ENCODE measurements at places on chromosomes 4 and X.
A peak's percentile ranks its signal among the peaks of the same experiment; 100 is the strongest.

DNA sequence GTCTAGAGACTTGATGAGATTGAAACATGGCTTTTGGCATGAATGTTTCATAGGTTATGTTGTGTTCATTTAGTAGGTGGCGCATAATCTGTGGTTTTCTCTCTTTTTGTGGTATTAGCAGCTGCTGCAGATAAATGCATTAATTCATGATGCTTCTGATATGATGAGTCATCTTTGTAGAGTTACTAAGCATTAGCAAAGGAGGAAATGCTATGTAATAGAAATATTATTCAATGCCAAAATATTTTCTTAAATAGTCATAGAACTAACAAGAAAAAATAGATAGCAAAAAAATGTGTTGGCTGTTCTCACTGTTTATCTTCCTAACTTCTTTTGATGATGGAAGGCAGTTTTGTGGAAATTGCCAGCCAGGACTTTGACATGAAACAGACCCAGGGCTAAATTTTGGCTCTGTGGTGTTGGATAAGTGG lies 3.6 kb downstream of the ZXDB start:
- DNase-seq, result peak; percentile 41

DNA sequence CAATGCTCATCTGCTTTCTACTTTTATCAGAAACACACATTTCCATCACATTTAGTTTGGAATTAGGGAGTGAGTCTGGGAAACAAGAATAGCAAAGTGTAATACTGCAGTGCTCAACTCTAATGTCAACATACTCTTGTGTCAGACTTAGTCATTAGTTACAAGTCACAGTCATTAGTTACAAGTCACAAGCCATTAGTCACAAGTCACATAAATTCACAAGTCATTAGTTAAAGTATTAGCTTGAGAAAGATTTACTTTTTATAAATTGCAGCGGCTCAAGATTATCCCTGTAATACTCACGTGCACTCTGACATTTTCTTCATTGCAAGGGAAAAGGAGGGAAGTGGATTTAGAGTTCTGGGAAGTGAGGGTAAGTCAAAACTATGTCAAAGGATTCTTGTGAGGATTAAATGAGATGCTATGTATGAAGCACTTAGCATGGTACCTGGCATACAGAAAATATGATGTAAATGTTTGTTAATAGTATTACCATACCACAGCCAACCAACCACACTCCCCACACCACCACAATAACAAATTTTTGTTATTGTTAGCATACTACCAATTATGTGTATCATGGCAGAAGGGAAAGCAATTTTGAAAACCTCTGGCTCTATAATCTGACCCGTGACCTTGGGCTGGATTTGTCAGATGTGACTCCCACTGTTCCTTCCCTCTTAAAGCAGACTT lies 116.6 kb downstream of the ARHGAP24 start:
- no peak for DNase-seq

GRCh38 chr4:110792036-110792435 lies 169.2 kb upstream of the PITX2 start:
- DNase-seq, result no peak

- DNase-seq, result peak; percentile 3
These were observed 922.1 kb upstream of the SLIT2 start for GRCh38 chr4:19329631-19330030.

DNA sequence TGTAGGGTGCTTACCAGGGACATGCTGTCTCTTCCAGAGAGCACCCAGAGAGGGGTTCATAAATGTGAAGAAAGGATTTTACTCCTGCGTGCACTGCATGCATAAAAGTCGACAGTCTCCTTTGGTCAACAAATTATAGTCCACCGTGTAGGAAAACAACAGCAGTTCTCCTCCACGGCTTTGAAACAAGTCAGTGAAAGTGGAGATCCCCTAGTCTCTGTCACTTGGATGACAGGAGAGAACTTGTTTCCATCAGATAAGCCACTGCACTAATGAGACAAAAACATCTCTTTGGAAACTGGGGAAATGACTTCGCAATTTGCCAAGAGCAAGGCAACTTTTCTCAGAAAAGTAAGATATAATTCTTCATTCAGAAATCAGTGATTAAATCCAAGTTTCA lies 9.7 kb downstream of the UNC5C start:
- DNase-seq, result no peak

DNA sequence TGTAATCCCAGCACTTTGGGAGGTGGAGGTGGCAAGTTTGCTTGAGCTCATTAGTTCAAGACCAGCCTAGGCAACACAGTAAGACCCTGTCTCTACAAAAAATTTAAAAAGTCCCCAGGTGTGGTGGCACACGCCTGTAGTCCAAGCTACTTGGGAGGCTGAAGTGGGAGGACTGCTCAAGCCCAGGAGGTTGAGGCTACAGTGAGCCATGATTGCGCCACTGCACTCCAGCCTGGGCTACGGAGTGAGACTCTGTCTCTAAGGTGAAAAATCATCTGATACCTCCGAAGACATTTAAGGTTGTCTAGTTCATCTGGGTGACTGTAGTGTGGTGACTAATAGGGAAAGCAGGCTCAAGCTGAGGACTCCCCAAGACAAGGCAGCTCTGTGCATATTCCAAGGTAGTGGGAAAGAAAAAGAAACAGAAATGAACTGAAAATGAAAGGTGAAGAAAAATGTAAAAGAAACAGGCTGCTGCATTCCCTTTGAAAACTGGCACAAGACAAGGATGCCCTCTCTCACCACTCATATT lies 23.3 kb downstream of the FRYL start:
- no peak for DNase-seq

GRCh38 chr4:15784959-15785634 lies 7.0 kb downstream of the CD38 start:
- no peak for DNase-seq

DNA sequence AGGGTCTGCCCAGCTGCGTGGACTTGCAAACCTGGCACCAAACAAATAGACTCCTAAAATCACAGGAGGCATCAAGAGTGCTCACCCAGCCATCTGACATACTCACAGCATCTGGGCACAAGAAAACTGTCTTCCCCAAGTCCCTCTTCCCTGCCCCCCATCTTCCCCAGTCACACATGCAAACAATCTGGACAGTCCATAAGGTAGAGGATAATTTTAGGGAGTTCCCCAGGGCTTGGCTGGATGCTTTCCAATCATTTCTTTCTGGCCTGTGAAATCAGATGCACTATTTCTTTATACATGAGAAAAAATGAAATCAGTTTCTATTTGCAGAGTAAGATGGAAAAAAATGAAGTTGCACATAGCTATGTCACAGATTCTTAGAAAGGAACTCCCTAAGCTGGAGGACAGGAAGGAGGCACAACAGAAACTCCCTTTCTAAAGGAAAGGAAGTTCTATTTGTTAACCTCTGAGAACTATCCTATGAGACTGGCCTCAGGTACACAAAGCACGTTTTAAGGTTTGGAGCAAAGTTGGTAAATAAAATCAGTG lies 342.3 kb downstream of the HNRNPD start:
- no peak for DNase-seq

- DNase-seq, result no peak
These were observed 562.7 kb downstream of the RPA4 start for GRCh38 chrX:97446298-97446882.

GRCh38 chrX:18973527-18974192 lies 10.3 kb downstream of the PHKA2 start:
- peak; percentile 91 for DNase-seq

- DNase-seq, result no peak
These were observed 49.2 kb downstream of the VSIG4 start for GRCh38 chrX:65990702-65991101.

DNA sequence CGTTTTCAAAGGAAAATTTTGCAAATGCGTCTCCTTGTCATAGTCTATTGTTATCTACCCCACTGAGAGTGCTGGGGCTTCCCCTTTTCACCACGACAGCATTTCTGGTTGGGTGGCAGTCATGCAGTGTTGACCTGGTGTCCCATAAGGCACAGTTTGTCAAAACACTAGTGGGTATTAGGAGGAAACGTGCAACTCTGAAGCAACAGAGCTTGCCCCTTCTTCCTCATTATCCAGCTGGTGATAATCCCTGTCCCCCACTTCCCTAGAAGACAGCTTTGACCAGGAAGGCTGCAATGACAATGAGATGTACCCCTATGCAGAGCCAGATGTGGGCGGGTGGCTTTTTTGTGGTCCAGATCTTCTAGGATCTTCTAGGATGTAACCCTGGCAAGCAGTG lies 1.8 kb downstream of the TBC1D1 start:
- no peak for DNase-seq

- DNase-seq, result no peak
These were observed 187.8 kb downstream of the TEX11 start for GRCh38 chrX:70720721-70721120.
